Upper lobe of right lung (tissue), 1 donor: ENCODE measurements at places on chromosomes 13 and 19. TPM values are rescaled to one million over a fixed set of nuclear protein-coding genes. Genes with fewer than 3 reads are reported as not detected.

GRCh38 chr19:30116984-30117555 lies 175.0 kb downstream of the URI1 start:
- no peak overlapping the region for H3K4me3 ChIP-seq
- H3K36me3 ChIP-seq: no peaks in the 10 kb centered on the region
- peak; percentile 28 for DNase-seq
- H3K27ac ChIP-seq: no peak overlapping the region

GRCh38 chr19:50460161-50460765 lies 16.0 kb upstream of the EMC10 start:
- no peak overlapping the region for H3K27ac ChIP-seq
- DNase-seq: no peak
- no peak overlapping the region for H3K4me3 ChIP-seq
- H3K27me3 ChIP-seq: peaks cover 15% of the 10 kb centered on the region
- H3K36me3 ChIP-seq: no peaks in the 10 kb centered on the region

- DNase-seq: no peak
- H3K36me3 ChIP-seq: no peaks in the 10 kb centered on the region
- no peak overlapping the region for H3K27ac ChIP-seq
- H3K4me3 ChIP-seq: no peak overlapping the region
Observed at GRCh38 chr19:22882797-22883196, 50.7 kb downstream of the ZNF723 start.

DNA sequence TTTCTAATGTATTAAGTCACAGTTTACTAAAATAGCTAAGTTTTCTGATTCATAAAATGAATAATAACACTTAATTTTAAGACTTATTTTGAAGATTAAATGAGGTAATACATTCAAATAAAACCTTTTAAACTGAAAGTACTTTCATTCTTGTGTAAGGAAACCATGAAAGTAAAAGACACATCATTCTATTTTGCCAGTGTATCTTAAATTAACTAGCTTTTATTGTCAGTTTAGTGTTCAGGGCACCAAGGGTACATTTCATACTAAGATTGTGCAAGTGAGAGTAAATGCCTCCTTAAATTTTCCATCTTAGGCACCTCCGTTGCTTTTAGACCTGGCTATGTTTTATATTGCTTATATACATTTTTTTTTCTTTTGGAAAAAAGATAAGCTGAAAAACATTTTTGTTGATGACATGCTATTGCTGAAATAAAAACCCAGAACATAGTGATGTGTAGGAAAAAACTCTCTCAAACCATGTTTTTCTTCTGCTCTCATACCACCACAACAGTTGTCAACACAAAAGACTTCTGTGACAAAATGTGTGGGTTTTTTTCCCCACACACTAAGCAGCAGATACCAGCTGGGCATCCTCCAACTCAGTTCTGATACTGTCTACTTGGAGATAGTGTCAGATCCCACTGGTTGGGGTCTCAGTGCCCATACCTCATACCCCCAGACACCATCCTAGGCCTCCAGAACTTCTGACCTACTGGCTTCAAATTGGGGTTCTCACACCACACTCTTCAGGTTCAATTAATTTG lies 30.7 kb upstream of the LPAR6 start:
- peaks cover 2% of the 10 kb centered on the region for H3K4me1 ChIP-seq
- H3K27ac ChIP-seq: no peak overlapping the region
- H3K4me3 ChIP-seq: no peak overlapping the region

- peaks cover 3% of the 10 kb centered on the region for H3K4me1 ChIP-seq
- H3K36me3 ChIP-seq: no peaks in the 10 kb centered on the region
- DNase-seq: no peak
- H3K27me3 ChIP-seq: peaks cover 11% of the 10 kb centered on the region
- H3K4me3 ChIP-seq: no peak overlapping the region
Observed at GRCh38 chr19:46515290-46515609, 19.6 kb upstream of the PNMA8B start.

DNA sequence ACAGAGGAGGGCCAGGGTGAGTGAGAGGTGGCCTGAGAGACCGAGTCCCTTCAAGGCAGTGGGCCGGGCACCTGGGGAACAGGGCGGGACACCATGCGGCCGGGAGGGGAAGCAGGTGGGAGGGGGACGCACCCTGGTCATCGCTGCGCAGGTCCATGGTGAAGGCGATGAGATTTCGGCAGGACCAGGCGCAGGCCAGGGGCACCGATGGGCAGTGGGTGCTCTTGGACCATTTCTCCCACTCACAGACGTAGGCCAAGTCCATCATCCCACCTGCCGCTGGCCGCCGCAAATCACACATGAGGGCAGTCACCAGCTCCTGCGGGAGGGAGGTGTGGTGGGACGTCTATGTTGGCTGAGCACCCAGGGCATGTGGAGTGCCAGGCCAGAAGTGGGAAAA lies 2.2 kb downstream of the MED16 start:
- no peaks in the 10 kb centered on the region for H3K27me3 ChIP-seq
- H3K4me1 ChIP-seq: peaks cover 5% of the 10 kb centered on the region
- no peak for DNase-seq

IZUMO4 gene
- total RNA-seq: 6.8 TPM

DNA sequence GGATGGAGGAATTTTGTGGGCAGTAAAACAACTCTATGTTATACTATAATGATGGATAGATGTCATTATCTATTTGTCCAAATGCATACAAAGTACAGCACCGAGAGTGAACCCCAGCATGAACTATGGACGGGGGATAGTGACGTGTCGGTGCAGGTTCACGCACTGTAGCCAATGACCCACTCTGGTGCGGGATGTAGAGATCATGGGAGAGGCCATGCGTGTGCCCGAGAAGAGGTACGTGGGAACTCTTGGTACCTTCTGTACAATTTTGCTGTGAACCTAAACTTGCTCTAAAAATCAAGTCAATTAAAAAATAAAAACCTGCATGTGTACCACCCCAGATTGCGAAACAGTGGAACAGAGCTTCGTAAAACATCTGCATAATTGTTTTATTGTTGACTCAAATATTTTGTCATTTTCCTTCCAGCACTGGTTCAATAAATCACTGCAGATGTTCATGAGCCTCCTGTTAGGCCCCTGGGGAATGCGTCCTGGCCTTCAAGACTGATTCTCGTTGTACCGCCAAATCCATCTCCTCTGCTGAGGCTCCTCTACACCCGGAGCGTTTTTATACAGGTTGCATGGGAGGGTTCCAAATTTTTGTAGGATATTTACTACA lies 30.9 kb downstream of the COL4A1 start:
- peaks cover 14% of the 10 kb centered on the region for H3K4me1 ChIP-seq
- no peak overlapping the region for H3K27ac ChIP-seq

TJP3 gene
- 23.0 TPM for total RNA-seq

GRCh38 chr19:1884291-1884718 lies 991 bp downstream of the ABHD17A start:
- H3K27ac ChIP-seq: peak overlapping the region; percentile 84
- DNase-seq: no peak
- no peaks in the 10 kb centered on the region for H3K36me3 ChIP-seq
- H3K27me3 ChIP-seq: no peaks in the 10 kb centered on the region

DNA sequence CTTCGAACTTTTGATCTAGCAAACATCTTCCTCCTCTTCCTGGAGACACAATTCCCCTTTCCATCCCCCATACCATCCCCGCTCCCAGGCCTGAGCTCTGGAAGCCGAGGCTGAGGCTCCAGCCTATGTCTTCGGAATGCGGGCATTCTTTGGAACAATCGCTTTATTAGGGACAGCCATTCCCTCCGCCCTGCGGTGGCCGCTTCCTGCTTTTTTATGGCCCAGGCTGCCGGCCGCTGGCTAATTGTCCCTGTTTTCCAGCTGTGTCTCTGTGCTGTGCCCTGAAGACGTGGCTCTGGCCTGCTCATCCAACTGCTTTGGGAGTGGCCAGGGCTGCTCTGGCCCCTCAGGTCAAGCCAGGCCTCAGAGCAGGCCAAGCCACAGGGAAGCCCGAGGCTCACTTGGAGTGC lies 2.1 kb upstream of the CDX2 start:
- H3K4me1 ChIP-seq: peaks cover 4% of the 10 kb centered on the region
- no peak overlapping the region for H3K27ac ChIP-seq
- DNase-seq: no peak
- peaks cover 97% of the 10 kb centered on the region for H3K27me3 ChIP-seq
- no peaks in the 10 kb centered on the region for H3K36me3 ChIP-seq

GRCh38 chr19:17159466-17160393 lies 55.4 kb upstream of the USE1 start:
- H3K27ac ChIP-seq: no peak overlapping the region
- peaks cover 100% of the 10 kb centered on the region for H3K36me3 ChIP-seq
- no peaks in the 10 kb centered on the region for H3K4me1 ChIP-seq
- DNase-seq: no peak
- no peaks in the 10 kb centered on the region for H3K27me3 ChIP-seq

GRCh38 chr13:67916650-67917049 lies 686.5 kb upstream of the PCDH9 start:
- H3K36me3 ChIP-seq: no peaks in the 10 kb centered on the region
- H3K27me3 ChIP-seq: no peaks in the 10 kb centered on the region
- H3K4me3 ChIP-seq: no peak overlapping the region
- no peak overlapping the region for H3K27ac ChIP-seq

DNA sequence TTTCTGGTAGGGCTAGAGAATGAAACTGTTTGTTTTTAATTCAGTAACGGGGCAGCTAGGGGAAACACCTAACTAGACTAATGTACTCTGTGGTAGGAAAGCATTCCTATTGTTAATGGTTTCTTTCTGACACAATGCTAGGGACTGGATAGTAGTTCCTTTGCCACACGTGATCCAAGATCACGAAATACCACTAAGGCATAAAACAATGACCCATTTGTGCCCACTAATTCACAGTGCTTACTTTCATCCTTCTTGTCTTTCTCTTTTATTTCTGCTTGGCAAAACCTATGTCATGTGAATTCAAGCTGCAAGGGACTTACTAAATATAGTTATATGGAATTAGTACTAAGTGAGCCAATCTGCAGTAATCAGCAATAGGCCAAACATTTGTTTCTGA lies 834.1 kb upstream of the SLITRK6 start:
- H3K36me3 ChIP-seq: no peaks in the 10 kb centered on the region
- H3K27ac ChIP-seq: no peak overlapping the region
- H3K4me3 ChIP-seq: no peak overlapping the region
- no peak for DNase-seq
- no peaks in the 10 kb centered on the region for H3K4me1 ChIP-seq

DNA sequence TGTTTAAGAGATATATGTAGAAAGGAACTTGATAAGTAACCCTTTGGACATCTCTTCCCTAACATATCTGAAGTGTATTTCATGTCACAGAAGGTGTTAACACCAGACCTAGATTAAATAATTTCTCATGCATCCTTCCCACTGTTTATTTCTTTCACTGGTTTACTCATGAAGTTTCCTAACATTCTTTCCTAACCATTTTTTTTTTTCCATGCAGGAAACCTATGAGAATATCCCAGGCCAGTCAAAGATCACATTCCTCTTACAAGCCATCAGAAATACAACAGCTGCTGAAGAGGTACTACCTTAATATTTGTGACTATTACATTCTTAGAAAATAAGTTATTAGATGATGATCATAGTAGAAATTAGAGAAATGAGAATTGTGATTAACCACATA lies 28.8 kb downstream of the IPO5 start:
- H3K4me3 ChIP-seq: no peak overlapping the region
- no peak overlapping the region for H3K27ac ChIP-seq
- DNase-seq: no peak
- H3K4me1 ChIP-seq: peaks cover 13% of the 10 kb centered on the region

PLVAP gene
- 174 TPM for total RNA-seq

SLC10A2 gene
- total RNA-seq: not detected

PROZ gene
- not detected for total RNA-seq

APLP1 gene
- 7.0 TPM for total RNA-seq

GRCh38 chr13:45267215-45267614 lies 66.4 kb upstream of the KCTD4 start:
- H3K4me3 ChIP-seq: no peak overlapping the region
- no peaks in the 10 kb centered on the region for H3K4me1 ChIP-seq
- H3K27ac ChIP-seq: no peak overlapping the region

DNA sequence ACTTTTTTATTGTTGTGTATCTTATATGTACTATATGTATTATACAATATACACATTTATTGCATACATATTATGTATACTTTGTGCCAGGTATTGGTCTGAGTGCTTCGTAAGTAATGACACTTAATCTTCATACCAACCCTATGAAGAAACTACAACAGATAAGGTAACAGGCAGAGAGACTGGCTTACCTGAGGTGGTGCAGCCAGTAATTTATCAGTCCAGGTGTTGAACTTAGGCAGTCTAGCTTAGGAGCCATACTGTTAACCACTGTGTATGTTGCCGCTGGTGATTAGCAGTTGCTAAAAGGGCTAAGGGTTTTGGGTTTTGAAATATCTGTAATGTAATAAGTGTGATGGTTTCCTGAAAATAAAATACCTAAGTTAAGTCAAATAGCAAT lies 53.6 kb upstream of the KCTD4 start:
- peaks cover 10% of the 10 kb centered on the region for H3K36me3 ChIP-seq
- no peak overlapping the region for H3K4me3 ChIP-seq
- H3K4me1 ChIP-seq: peaks cover 7% of the 10 kb centered on the region
- DNase-seq: no peak
- no peak overlapping the region for H3K27ac ChIP-seq

DNA sequence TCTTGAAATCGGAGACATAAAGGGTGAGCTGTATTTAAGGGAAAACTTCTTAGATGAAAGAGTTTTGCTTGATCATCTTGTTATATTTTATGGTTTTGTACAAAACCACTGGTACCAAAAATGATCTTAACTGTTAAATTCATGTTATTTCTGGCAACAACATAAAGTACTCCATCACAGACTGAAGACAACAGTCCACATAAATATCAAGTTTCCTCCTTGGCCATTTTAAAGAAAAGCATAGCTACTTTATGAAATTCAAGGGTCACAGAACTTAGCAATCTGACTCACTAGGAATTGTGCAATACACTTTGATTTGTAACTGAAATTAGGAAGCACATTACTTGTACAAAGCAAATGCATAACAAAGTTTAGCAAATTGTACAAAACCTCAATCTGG lies 66.3 kb downstream of the TBC1D4 start:
- no peaks in the 10 kb centered on the region for H3K36me3 ChIP-seq
- peak overlapping the region; percentile 25 for H3K27ac ChIP-seq
- peaks cover 33% of the 10 kb centered on the region for H3K4me1 ChIP-seq
- no peaks in the 10 kb centered on the region for H3K27me3 ChIP-seq
- DNase-seq: no peak
- no peak overlapping the region for H3K4me3 ChIP-seq

GJB6 gene
- not detected for total RNA-seq

DNA sequence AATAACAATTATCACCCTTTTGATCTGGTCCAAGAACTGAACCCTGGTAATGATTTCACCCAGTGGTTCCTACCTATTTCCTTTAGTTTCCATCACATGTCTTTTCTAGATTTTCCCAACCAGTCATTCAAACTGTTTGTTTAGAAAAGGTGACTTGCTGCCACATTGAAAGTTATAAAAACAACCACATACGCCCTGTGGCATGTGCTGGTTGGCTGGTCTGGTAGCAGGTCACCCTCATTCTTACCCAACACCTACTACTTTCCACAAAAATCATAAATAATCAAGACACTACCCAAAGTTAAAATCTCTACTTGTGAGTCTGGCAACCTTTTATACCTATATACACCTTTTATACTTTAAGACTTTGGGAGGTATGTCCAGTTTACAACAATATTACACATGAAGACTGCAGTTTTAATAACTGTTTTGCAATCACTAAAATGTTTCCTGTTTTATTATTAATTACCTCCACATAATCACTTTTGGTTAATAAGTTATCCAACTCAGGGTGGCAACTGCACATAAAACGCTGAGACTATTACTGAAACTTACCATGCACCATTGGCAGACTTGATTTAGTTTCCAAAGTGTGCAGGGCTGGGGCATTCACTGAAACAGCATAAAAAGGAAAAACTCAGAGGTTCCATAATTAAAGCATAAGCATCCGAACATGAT lies 38.9 kb downstream of the DZIP1 start:
- DNase-seq: no peak
- no peaks in the 10 kb centered on the region for H3K27me3 ChIP-seq
- no peaks in the 10 kb centered on the region for H3K36me3 ChIP-seq
